Fibroblast of skin of abdomen (primary cell): ENCODE measurements at places on chromosomes 1 and 21.

DNA sequence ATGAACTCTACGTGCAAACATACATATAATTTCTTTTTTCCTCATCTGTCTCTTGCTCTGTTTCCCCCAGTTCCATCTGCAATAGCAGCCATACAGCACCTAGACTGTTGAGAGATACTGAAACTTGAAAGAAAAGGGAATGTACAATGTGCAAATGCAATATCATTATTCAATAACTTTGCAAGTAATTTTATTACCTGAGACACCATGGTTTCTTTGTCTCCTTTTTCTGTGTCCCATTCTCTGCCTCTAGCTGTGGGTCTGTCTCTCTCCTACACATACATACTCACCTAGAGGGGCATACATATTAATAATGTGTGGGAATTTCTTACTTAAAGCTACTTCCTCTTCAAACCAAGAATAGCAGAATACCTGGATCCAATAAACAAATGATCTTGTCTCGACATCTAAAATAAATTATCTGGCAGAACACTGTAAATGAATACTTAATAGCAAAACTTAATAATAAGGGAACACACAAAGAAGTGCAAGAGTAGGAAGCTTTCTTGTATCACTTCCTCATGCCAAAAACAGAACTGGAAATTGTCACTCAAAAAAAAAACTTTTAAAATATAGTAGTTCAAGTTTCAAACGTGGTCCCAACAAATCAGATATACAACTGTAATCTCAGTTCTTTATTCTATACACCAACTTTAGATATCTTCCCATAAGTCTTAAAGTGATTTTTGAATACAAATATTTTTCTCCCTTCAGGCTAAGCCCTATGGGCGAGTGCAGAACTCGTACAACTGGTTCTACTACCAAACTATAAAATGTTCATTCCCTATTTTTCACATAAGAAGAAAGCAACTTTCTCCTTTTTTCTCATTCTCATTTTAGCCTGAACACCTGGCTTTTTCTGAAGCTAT is 194.6 kb downstream of the NRIP1 start:
- no peak for DNase-seq

GRCh38 chr1:223776075-223776814 is 63.9 kb downstream of the CAPN2 start:
- DNase-seq: peak; percentile 71

DNA sequence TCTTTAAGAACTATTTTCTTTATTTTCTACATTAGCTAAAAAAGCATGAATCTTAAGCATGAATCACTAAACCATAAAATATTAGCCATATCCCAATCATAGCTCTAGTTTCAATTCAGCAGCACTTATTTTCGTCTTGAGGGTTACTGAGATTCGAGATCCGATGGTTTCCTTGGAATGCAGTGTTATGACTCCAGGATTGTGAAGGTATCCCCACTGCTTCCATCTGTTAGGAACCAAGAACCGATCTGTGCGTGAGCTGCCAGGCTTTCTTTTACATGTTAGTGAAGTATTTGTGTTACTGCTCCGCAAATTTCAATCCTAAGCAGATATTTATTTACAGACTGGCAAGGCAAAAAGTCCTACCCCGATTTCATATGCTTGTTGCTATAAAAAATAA is 18.8 kb downstream of the TNFRSF9 start:
- peak; percentile 63 for DNase-seq

DNA sequence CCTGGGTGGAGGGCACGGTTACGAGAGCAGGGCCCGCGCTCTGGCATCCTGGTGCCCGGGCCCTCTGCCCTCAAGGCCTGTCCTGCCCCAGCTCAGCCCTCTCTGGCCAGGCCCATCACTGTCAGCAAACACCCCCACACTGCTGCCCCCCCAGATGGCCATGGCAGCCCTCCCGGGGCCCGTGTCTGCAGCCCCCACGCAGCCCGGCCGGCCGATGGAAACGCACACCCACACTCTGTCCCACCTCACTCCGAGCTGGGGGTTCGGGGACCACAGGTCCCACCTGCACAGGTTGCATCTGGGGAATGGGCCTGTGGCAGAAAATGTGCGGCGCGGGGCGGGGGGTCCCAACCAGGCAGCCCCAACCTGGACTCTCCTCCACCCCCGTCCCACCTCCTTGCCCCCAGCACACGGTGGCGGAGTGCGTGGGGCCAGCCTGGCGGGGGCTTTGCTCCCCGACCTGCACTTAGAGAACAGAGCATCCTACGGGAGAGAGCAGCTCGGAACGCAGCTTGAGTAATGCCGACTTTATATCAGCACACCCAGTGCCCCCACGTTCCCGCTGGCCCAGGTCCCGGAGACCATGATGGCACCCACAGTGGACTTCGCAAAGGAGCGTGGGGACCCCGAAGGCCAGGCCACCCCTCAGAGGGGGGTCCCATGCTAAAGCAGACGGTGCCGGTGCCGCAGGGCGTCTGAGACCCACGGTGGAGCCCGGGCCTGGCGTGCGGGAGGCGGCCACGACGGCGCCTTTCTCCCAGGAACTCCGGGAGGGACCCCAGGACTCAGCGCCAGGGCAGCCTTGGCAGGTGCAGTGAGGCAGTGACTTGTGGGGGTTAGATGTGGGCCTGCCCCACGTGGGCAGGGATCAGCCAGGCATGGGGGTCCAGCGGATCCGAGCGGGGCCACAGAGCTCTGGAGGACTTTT is 7.5 kb upstream of the RNF223 start:
- DNase-seq: no peak

GRCh38 chr21:46160907-46161632 is 5.7 kb upstream of the FTCD start:
- no peak for DNase-seq
